IMR-90 (cell line): ENCODE measurements at places on chromosomes 13 and 19. TPM values are rescaled to one million over a fixed set of nuclear protein-coding genes. Genes with fewer than 3 reads are reported as not detected.

GRCh38 chr19:38634757-38635482 lies 12.5 kb upstream of the ACTN4 start:
- no peak overlapping the region for H3K27ac ChIP-seq
- H3K4me3 ChIP-seq = no peak overlapping the region
- H3K27me3 ChIP-seq = no peaks in the 10 kb centered on the region
- peaks cover 19% of the 10 kb centered on the region for H3K36me3 ChIP-seq
- peak; percentile 54 for DNase-seq

DNA sequence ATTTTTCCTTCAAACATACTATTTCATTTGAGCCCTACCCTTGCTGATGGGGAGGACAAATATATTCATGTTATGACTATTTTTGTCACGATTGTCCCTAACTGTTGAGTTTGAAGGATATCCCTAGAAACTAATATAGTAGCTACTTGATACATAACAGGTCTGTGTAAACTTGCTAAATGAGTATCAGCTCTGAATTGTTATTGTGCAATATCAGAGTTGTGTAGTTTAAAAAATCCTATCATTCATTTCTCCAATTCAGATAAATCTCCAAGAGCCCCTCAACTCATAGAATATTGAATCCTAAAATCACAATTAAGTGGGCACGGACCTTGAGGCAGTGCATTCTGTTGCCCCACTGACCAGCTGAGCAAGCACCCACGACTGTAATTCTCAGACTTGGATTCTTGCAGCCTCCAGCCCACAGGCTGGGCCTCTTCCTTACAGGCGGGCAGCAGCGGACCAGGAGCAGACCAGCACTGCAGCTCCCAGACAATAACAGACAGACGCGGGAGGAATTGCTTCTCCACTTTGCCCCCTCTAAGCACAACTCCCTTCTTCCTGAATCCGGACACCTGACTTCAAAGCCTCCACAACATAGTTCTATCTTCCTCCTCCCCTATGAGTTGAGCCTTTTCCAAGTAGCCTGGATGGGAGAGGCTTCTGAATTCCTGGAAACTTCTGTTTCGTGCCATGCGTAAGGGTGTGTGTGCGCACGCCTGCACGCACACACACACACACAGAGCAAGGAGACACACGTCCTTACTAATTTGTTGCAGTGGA lies 337.6 kb upstream of the ARGLU1 start:
- no peaks in the 10 kb centered on the region for H3K4me1 ChIP-seq
- no peak overlapping the region for H3K27ac ChIP-seq
- H3K36me3 ChIP-seq = no peaks in the 10 kb centered on the region
- H3K4me3 ChIP-seq = no peak overlapping the region

Gene F7
- under 0.01 TPM in 1 of 2 replicates, not detected in the other for total RNA-seq

Gene F2RL3
- not detected in 2 replicates for total RNA-seq

- peak overlapping the region; percentile 7; the same call in 1 of the 2 replicates for H3K4me3 ChIP-seq
- peaks cover 30% of the 10 kb centered on the region for H3K4me1 ChIP-seq
- peak; percentile 62 for DNase-seq
- H3K27ac ChIP-seq = peak overlapping the region; percentile 66; the same call in 1 of the 2 replicates
- peaks cover 5% of the 10 kb centered on the region; the same call in 1 of the 2 replicates for H3K36me3 ChIP-seq
- no peaks in the 10 kb centered on the region for H3K27me3 ChIP-seq
Observed at GRCh38 chr13:33205804-33206221, 79.7 kb downstream of the STARD13 start.

- H3K27me3 ChIP-seq = no peaks in the 10 kb centered on the region
- peaks cover 4% of the 10 kb centered on the region for H3K4me1 ChIP-seq
- DNase-seq = no peak
- no peak overlapping the region for H3K27ac ChIP-seq
Observed at GRCh38 chr13:41246969-41247680, 16.3 kb downstream of the MTRF1 start.

- no peaks in the 10 kb centered on the region for H3K27me3 ChIP-seq
- H3K27ac ChIP-seq = peak overlapping the region; percentile 81; the same call in 1 of the 2 replicates
- peaks cover 6% of the 10 kb centered on the region; the same call in 1 of the 2 replicates for H3K4me1 ChIP-seq
- H3K36me3 ChIP-seq = no peaks in the 10 kb centered on the region
- H3K4me3 ChIP-seq = no peak overlapping the region
- peak; percentile 78 for DNase-seq
Observed at GRCh38 chr13:85729296-85729695, 69.9 kb downstream of the SLITRK6 start.
